Psoas muscle (tissue), 8 donors: ENCODE measurements at places on chromosomes 7 and 10. TPM values are rescaled to one million over a fixed set of nuclear protein-coding genes. Genes with fewer than 3 reads are reported as not detected.

DNA sequence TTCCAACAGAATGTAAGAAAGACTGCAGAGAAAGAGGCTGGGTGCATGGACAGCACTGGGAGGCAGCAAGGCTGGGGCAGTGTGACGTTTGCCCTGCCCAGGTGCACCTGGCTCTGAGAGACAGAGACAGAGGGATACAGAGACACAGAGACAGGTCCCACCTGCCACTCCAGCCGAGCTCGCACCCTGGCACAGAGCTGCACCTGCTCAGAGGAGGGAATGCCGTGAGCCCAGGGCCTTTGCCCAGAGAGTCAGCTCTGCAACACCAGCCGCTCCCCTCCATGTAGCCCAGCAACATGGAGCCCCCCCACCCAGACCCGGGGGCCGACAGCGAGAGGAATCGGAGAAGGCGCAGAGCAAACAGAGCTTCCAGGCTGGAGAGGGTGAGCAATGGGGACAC lies 35.3 kb upstream of the PROSER2 start:
- no peak for DNase-seq

- no peak for DNase-seq
Observed at GRCh38 chr10:62796896-62797295, 7.6 kb upstream of the ADO start.

DNA sequence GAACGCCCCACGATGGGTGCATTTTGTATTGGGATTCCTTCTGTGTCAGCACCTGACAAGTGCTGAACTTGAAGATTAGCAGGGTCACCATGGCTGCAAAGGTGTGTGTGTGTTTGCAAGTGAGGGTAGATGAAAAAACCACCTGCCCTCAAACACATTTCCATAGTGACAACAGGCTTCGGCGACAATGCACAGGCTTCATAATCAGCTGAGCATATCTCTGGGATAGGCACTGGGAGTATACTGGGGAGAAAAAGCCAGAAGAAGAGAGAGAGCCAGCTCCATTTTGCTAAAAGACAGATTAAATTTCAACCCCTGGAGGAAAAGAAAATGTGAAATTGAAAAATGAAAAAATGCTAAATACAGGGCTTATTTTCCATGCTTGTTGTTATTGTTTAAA lies 656.1 kb downstream of the INHBA start:
- no peak for DNase-seq

PTF1A gene
- not detected for polyA plus RNA-seq

DNA sequence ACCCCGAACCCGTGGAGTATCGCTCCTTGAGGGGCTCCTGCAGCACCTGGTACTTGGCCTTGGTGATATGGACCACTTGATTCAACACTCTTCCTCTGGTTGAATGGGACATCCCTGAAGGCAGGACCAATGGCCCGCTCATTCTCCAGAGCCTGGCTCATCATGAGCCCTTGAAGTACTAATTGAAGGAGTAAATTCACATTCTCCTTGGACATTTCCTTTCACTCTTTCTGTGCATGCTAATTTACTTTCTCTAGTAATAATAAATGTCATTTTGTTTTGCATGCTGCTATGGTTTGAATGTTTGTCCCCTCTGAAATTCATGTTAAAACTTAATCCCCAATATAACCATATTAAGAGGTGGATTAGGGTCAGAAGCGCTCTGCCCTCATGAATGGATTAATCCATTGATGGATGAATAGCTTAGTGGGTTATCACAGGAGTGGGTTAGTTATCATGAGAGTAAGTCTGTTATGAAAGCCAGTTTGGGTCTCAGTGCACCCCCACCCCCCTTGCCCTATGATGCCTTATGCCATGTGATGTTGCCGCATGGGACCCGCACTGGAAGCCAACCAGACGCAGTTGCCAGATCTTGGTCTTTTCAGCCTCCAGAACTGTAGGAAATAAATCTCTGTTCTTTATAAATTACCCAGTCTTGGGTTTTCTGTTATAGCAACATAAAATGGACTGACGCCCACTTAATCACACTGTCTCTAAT lies 23.8 kb downstream of the FGFBP3 start:
- DNase-seq: no peak
